ENCODE measurements at places on chromosomes 2 and 18.

- no peak for DNase-seq
Observed at GRCh38 chr18:79772865-79773696, 24.7 kb upstream of the KCNG2 start.

DNA sequence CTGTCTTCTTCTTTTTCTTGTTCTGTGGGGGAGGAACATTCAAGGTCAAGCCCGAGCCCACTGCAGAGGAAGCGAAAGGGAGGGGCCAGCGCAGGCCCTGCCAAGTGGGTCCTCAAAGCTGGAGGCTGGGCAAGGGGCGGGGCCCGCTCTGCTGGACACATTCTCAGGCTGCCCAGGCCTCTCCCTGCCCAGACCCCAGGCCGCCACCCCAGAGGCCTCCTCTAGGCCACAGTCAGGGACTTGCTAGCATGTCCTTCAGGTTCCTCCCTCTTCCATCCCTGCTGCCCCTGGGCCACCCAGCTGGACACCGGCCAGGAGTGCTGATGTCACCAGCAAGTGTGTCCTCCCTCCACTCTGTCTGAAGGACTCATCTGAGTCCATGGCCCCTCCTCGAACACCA is 44.1 kb downstream of the KIF1A start:
- DNase-seq = no peak

GRCh38 chr2:134244587-134244986 is 9.3 kb upstream of the MGAT5 start:
- no peak for DNase-seq

DNA sequence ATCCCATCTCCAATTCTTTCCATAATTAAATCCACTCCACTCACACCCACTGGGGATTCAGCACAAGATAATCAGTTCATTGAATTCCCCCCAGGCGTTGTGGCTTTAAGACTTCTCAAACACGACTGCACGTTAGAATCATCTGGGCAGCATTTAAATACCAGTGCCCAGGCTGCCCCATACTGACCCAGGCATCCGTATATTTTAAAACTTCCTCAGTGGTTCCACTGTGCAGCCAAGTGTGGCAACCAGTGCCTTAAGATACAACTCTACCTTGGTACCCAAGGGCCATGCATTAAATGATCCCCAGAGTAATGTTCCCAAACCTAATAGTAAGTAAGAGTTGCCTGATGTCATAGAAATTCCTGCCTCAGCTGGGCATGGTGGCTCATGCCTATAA is 54.3 kb upstream of the BZW1 start:
- DNase-seq = no peak

GRCh38 chr2:101698014-101698843 is 722 bp downstream of the MAP4K4 start:
- DNase-seq = no peak

- no peak for DNase-seq
Observed at GRCh38 chr2:189613650-189614420, 33.2 kb upstream of the SLC40A1 start.

GRCh38 chr2:85368921-85369320 is 14.4 kb downstream of the ELMOD3 start:
- DNase-seq = no peak

DNA sequence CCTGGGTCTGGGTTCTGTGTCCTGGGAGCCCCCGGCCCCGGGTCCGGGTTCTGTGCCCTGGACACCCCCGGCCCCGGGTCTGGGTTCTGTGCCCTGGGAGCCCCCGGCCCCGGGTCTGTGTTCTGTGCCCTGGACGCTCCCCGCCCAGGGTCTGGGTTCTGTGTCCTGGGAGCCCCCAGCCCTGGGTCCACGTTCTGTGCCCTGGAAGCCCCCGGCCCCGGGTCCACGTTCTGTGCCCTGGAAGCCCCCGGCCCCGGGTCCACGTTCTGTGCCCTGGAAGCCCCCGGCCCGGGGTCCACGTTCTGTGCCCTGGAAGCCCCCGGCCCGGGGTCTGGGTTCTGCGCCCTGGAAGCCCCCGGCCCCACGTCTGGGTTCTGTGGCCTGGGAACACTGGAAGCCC is 253.9 kb downstream of the TWIST2 start:
- DNase-seq = no peak
